ENCODE measurements at places on chromosomes 3 and 15.

DNA sequence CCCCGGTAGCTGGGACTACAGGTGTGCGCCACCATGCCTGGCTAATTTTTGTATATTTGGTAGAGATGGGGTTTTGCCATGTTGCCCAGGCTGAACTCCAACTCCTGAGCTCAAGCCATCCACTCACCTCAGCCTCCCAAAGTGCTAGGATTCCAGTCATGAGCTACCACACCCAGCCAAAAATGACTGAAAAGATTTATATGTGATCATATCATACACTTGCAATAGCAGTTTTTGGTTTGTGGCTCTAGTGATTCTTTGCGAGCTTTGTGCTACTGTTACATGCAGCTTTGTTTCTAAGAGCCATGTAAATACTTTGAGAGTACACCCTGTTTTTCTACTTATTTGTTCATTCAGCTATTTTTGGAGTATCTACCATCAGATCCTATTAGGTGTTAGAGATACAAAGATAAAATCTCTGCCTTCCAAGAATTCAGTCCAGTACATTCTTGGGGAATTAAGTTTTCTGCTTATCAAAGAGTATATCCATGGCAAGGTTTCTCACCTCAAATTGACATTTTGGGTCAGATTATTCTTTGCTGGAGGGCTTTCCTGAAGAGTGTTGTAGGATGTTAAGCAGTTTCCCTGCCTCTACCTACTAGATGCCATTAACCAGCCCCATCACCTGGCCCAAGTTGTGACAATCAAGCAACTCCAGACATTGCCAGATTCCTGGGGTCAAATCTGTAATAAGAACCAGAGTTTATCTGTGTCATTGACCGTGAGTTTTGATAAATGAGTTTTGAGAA, 15.0 kb downstream of the SNAP23 start:
- DNase-seq: no peak

DNA sequence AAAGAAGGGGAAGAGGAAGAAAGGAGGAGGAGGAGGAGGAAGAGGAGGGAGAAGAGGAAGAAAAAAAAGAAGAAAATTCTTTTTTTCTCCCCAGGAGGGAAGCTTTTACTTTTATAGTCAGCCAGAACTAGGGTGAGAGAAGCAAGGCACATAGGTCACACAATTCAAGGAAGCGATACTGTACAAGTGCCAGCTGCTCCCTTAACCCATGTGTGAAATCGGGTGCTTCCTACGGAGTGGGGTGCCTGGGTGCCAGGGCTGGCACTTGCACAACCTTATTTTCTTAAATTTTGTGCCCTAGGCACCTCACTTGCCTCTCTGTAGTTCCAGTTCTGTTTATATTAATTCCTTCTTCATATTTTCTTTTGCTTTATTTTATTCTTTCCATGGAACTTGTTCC, 150.4 kb downstream of the LIPC start:
- DNase-seq: no peak

- no peak for DNase-seq
Measured at GRCh38 chr3:55755516-55756205, 268.6 kb upstream of the WNT5A start.

DNA sequence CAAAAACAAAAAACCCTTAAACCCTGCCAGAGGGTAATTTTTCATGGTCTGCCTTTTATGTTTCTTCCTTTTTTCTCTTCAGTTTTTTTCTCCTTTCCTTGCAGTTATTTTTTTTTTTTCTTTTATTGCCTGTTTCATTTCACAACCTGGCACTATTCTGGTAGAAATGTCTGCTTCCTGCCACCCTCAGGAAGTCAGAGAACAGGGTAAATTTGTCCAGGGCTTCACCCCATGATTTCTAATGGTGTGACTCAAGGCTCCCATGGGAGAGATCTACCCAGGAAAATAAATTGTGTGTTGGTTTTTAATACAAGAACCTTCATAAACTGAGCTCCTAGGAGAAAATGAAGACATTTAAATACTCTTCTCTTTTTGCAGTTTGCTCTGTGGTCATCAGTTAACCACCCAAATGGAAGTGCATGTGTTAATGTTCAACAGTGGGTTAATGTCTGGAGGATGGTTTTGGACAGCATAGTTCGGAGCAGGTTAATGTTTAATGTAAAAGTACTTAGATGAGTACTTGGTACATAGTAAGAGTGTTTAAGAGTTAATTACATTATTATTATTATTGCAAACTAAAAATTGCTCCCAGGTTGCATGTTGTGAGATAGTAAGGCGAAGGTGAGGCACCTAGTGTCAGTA, 45.9 kb downstream of the CGNL1 start:
- DNase-seq: no peak

DNA sequence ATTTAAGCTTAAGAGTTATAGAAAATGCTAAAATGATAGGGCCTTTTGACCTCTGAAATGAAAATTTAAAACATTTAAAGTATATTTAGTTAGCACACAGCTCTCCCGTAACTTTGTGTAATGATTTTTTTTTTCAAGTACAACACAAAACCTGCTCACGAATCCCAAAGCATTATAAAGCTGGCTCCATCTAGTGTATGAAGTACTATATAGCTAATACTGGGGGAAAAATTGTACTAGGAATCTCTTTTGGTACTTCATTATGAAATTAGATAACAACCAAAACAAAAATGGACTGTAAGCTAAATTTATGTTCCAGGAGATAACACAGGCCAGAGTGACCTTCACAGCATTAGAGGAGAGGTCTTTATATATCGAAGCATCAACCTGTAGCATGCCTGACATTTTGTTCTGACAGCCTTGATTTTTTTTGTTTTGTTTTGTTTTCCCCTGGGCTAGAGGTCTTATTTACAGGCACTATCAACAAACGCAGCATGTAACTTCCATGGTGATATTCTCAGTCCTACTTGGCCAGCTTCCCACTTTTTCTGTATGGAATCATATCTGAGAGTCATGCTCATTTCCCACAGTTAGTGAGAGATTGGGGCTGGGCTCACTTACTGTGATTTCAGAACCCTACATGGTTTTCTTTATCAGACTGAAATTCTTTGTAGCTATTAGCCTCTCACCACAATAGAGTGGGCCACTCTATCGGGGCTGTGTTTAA, 116.3 kb downstream of the MITF start:
- no peak for DNase-seq

- DNase-seq: no peak
Measured at GRCh38 chr3:51588724-51589123, 50.2 kb downstream of the RAD54L2 start.

DNA sequence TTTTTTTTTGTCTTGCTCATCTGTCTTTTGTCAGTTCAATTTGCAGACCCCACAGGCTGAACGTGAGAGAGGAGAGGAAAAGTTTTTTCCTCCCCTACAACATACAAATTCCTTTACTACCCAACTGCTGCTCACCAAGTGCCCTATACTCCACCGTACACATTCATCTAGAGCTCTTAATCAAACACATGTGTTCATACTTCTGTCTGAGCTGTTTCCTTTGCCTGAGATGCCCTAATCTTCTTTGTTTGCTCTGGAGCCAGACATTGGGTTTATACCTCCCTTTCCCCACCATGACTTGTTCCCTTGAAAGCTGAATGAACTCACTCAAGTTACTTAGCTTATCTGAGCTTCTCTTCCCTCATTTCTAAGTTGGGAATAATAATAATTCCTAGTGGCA, 122.7 kb upstream of the RASGRP1 start:
- no peak for DNase-seq

- no peak for DNase-seq
Measured at GRCh38 chr3:184531626-184532280, 29.8 kb upstream of the EPHB3 start.

DNA sequence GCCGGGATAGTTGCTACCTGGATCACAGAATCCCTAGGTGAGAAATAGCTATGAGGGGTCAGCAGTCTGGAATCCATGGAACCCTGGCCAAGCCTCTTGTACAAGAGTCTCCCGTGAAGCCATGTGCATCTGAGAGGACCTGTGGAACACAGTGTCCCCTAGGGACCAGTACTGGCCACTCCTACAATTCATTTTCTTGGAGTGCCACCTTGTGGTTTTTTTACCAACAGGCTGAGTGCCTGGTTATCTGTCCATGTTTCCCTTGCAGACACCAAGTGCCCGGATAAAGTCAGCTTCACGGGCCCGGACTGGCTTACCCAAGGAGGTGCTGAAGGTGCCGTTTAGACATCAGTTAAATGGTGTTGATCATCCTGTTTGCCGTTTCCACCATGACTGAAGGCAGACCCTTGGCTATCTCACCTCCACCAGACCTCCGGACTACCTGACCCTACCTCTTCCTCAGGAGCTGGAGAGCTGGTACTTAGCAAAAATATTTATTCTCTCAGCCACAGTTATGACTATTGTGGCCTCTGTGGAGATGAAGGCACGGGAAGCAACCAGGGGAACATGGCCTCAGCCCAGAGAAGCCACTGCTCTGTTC, 93.9 kb downstream of the RBPMS2 start:
- DNase-seq: no peak

GRCh38 chr15:82901114-82901805, 51.3 kb downstream of the HOMER2 start:
- DNase-seq: no peak

- DNase-seq: no peak
Measured at GRCh38 chr15:98160236-98160635, 199.7 kb downstream of the ARRDC4 start.

DNA sequence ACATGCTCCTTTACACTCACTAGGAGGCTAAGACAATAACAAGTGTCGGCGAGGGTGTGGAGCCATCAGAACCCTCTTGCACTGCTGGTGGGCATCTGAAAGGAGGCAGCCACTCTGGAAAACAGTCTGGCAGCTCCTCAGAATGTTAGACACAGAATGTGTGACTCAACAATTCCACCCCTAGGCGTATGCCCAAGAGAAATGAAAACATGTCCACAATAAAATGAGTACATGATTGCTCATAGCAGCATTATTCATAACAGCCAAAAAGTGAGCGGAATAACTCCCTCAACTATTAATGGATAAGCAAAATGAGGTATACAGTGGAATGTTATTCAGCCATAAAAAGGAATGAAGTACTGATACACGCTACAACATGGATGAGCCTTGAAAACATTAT, 57.8 kb downstream of the WNT7A start:
- DNase-seq: no peak

- DNase-seq: no peak
Measured at GRCh38 chr15:83016906-83017305, 5.5 kb upstream of the C15orf40 start.

GRCh38 chr3:43707998-43708397, 17.3 kb downstream of the ABHD5 start:
- DNase-seq: no peak

DNA sequence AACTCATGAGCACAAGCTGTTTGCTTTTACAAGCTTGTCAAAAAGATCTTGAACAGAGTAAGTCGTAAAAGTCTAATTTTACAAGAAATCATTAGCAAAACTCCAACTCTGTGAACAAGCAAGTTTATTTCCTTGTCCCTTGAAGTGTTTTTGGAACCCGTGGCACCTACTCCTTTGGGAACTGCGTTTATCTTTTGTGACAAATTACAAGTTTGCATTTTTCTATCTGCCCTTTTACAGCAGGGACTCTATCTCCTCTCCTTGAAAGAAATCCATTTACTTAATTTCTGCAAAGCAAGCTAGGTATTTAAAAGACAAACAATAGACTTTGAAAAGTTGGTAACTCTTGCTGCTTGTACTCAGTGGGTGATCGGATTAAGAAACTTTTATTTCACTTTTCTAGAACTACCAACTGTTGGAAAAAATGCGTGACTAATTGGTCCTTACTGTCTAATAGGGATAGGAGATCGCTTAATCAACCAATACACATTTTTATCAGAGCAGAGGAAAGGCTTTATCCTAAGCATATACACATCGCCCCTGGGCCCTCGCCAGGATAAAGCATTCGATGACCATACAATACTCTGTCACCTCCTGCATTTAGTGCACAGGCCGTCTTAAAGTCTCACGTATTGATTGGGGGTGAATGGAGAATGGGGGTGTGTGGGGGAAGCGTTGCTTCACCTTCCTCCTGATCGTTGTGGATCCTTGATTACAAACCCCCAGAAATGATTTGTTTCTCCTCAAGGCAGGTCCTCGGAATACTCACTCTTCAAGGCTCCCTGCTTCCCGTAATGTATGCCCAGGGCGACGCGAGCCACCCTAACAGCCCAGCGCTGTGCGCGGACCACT, 1.7 kb downstream of the PRTG start:
- DNase-seq: no peak

DNA sequence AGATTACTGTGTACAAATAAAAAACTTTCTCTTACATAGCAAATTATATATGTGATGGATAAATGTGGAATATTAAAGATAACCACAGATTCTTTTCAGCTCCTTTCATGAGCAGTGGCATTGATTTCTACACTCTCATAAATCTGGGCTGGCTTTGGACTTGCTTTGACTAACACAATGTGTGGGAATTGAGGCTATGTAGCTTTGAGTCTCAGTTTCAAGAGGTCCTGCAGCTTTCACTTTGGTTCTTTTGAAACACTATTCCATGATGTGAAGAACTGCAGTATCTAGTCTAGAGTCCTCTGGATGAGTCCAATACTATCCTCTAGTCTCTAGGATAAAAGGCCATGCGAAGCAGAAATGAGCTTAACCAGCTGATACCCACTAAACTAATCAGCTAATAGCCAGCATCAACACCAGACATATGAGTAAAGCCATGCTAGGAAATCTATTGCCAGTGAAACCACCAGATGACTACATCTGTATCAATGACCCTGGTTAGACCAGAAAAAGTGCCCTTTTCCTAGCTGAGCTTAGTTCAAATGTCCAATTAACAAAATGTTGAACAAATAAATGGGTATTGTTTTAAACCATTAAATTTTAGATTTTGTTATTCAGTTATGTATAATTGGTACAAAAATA, 274.9 kb upstream of the ZPLD1 start:
- DNase-seq: no peak

DNA sequence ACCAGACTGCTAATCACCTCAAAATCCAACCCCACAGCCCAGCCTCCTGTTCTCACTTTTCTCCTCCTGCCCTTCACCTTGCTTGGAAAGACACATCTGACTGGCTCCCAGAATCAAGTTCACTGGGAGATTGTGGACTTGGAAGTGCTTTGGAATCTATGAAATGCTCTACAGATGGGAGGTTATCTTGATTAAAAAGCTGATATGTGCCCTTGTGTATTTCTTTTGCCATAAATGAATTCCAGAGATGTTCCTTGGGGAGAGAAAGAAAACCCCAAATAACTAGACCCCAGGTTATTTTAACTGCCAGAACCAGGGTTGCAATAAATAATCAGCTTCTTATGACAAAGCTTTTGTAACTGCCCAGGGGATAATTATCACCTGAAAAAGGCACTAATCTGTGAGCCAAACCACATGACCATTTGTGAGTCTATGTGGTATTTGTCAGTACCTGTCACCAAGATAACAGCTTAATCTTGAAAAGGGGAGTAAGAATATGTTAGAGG, 21.7 kb upstream of the ARHGEF3 start:
- no peak for DNase-seq

DNA sequence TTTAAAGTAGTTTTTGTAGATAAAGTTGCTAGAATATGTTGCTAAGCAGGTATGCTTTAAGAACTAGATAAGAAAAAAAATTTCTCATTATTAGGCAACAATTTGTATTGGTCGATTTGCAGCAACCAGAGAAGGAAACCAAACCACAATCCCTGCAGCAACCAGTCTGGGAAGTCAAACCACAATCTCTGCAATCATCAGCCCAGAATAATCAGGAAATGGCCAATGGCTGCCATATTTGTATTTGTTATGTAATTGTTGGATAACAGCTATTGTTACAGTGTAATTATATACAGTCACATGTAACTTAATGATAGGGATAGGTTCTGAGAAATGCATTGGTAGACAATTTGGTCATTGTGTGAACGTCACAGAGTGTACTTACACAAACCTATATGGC, 23.6 kb downstream of the STXBP5L start:
- no peak for DNase-seq

GRCh38 chr3:79598594-79598993, 169.2 kb downstream of the ROBO1 start:
- no peak for DNase-seq

- DNase-seq: no peak
Measured at GRCh38 chr3:50177346-50177745, 14.1 kb upstream of the GNAT1 start.

All from C1 segment of cervical spinal cord (tissue), 14 donors.